Foreskin melanocyte (primary cell): ENCODE measurements at places on chromosomes 16 and 17.

GRCh38 chr17:77449908-77450741 lies 309.4 kb downstream of the SEC14L1 start:
- no peak for DNase-seq

DNA sequence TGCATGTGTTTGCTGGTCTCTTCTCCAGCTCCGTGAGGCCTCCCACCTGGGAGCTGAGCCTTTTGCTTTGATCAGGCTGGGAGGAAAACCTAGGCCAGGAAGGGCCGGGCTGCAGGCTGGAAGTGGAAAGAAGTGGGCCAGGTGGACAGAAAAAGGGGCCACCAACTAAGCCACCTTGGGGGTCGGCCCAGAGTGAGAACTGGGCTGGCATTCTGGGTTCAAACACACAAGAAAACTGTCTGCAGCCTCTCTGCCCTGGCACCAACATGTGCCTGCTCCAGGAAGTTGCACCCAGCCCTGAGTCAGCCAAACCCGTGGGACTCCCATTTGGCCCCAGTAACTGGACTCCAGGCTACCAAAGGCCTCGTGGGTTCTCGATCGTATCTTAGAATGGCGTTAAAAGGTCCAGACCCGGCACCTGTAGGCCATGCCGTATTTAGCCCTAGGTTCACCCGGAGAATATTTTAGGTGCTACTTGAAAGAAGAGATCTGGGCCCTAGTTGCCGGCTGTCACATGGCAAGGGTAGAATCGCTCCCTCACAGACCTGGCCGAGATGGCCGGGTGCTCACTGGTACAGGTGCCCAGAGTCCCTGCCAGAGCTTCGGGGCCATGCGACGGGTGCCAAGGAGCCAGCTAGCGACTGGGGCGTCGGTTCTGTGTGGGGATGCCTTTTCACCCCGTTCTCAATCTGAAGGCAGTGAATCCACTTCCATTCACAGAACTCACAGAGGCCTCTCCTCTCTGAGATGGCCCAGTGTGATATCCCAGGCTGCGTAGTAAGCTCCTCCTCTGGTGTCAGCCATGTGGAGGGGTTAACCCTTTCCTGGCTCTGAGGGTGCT lies 236.6 kb downstream of the MRTFB start:
- no peak for DNase-seq

DNA sequence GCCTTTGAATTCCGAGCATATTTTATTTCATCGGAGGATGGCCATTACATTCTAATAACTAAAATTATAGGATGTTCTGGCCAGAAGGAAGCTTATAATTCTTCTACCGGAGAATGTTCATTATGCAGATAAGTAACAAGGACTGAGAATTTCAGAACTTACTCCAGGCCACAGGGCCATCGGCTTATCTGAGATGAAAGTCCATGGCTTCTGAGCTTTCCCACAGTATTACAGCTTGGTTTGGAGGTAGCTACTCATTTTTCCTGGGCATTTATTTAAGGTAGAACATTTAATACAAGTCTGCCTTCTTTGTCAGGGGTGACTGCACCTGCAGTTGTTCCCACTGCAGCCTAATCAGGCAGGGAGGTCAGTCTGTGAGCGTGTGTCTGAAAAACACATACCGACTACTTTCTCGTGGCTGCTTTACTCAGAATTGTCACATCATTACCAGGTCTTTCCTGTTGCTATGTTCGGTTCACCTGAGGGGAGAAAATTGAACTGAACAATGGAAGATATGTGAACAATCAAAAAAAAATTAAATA lies 219.7 kb upstream of the CPHXL start:
- DNase-seq: no peak

- no peak for DNase-seq
Observed at GRCh38 chr17:48672340-48672739, 46.2 kb upstream of the HOXB9 start.

DNA sequence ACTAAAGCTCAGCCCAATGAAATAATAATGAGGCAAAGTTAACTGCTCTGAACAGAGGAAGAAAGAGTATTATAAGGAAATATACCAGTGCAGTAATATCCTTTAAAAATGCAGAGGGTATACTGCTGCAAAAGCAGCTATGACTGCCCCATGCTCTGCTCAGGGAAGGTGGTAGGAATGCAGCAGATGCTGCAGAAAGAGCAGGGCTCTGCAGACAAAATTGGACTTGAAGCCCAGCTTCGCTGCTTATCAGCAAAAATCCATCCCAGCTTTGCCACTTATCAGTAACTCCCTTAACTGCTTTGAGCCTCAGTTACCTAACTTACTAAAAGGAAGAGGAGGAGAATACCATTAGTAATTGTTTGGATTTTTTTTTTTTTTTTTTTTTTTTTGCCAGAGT lies 533.8 kb upstream of the CDH5 start:
- DNase-seq: no peak

DNA sequence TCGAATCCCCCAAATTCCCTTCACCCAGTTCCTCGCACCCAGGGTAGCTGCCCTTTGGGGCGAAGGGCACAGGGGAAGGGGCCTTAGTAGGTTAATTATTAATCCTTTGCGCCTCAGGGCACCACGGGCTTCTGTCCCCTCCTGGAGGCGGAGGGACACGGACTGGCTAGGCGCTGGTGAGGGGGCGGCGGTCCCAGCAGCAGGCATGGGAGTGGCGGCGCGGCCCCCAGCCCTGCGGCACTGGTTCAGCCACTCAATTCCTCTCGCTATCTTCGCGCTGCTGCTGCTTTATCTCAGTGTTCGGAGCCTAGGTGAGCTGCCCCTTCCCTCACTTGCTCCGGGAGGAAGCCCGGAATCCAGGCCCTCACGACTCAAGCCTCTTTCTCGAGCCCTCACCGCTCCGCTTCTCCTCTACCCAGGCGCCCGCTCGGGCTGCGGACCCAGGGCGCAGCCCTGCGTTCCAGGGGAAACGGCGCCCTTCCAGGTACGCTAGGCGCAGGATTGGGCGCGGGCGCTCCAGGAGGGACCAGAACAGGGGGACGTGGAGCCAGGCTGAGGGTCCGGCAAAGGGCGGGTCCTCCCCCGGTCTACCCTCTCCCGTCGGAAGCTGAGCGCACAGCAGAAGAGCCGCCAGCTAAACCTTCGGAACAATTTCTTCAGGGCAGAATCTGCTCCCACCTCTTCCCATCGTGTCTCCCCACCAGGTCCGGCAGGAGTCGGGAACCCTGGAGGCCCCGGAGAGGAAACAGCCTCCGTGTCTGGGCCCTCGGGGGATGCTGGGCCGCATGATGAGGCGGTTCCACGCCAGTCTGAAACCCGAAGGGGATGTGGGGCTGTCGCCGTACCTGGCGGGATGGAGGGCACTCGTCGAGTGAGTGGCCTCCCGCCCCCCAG lies at the start of gene GLTPD2:
Gene GLTPD2, plus strand, starts transcription at position 158 of the 894 bp plus-strand sequence. Its CDS starts 48 bp downstream, at position 206.
- DNase-seq: no peak

DNA sequence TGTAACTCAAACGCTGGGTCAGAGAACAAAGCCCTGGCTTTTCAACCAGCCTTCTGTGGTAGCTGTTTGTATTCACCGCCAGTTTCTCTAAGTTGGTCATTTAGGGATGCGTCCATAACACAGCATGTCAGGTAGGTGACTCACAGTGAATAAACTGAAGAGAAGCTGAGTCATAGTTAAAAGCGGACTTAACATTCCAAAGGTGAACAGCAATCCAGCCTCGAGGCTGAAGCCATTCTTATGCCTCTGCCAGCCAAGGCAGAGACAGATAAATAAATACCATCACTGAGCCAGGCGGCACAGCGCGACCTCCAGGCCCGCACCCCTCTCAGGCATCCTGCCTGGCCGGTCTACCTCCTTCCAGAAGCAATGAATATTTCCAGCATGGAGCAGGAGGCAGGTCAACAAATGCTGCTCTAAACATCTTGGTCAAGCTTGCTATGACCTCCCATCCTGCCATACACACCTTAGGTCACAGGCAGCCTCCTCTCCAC lies 12.4 kb upstream of the CACNG4 start:
- no peak for DNase-seq

DNA sequence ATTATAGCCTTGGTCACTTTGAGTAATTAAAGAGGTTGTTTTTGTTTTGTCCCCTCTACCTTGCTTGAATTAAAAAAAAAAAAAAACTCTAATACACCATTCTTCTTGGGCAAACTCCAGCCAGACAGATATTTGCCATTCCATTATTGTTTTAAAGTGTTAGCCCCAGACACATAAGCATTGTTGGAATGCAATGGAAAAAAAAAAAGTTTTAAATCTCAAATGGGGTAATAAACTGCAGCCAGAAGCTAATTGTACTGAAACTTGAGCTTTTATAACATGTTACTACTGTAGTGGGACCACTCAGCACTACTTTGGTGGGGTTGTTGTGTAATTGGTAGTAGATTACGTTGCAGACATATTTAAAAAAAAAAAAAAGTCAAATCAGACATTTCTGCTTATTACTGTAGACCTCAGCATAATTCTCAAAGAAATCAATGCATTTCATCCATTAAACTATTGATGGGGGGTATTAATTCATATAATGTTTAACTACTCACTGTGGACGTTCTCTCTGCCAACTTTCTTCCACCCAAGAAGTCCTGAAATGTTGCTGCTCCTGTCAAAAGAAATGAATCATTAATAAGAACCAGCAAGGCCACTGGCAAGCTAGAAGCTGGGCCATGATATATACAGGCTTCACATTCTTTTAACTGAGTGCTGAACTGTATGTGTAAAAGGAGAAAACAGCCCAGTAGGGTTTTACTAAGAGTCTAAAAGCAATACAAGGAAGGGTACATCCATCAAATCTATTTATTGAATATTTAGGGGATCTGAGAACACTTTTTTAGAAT lies 626.6 kb upstream of the SOX9 start:
- no peak for DNase-seq

DNA sequence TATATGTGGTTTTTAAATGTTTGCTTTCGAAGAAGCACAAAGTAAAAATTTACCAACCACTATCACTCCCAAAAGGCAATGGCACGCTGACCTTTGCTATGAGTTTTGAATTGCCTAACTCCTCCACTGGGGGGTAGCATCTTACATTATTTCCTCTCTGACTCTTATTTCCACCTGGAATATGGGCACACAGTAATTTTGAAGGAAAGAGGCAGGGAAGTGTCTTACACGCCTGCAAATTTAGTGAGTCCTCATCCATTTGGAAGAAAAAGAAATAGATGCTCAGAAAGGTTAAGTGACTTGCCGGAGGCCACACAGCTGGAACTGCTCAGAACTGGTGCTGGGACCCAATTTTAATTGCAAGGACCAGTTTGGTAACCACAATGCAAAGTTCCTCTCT lies 29.9 kb upstream of the IRX6 start:
- no peak for DNase-seq

DNA sequence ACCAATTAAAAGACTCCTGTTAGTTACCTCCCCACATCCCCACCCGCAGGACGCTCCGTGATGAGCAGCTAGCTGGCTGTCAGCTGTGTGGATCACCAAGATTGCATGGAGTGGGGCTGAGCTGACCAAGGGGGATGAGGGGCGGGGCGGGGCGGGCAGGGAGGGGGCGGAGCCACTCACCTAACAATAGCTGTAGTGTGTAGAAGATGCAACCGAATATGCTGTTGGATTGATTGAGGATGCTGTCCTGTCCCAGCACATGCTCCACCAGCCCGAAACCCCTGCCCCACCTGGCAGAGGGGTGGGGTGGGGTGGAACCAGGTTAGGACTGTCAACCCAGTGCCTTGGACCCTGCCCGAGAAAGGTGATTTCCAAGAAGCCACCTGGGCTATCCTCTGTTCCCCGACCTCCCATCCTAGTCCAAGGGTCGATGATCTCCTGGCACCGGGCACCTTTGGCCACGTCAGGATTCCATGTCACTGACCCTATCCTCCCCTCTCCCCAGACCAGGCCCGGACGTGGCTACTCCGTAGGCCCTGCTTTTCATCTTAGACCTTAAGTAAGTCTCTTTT lies 1.4 kb downstream of the VKORC1 start:
- peak; percentile 53 for DNase-seq
